ENCODE measurements at places on chromosomes 5 and 9.

- DNase-seq: no peak
Measured at GRCh38 chr9:38126730-38127129, 57.7 kb upstream of the SHB start.

GRCh38 chr9:89476546-89476945, 21.4 kb downstream of the SEMA4D start:
- DNase-seq: no peak

GRCh38 chr5:131977212-131977604, 31.7 kb upstream of the MEIKIN start:
- DNase-seq: no peak

- DNase-seq: no peak
Measured at GRCh38 chr5:176608142-176608705, 1.7 kb downstream of the GPRIN1 start.

DNA sequence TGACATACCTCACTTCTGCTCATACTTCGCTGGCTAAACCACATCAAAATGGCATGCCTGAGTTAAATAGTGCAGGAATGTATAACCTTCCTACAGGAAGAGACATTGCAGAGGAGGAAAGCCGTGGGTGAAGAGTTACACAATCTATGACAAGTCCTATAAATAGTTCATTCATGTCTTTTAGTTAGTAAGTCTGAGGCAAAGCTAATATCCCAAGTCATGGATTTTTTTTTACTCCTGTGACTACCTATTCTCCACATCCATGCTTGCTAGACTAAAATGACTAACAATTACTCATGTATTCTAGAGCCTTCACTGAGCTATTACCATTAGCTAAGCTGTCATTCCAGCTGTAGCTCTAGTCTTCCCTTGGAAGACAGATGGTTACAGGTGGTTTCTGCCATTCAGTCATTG, 391.3 kb downstream of the NR2F1-AS1 start:
- DNase-seq: no peak

DNA sequence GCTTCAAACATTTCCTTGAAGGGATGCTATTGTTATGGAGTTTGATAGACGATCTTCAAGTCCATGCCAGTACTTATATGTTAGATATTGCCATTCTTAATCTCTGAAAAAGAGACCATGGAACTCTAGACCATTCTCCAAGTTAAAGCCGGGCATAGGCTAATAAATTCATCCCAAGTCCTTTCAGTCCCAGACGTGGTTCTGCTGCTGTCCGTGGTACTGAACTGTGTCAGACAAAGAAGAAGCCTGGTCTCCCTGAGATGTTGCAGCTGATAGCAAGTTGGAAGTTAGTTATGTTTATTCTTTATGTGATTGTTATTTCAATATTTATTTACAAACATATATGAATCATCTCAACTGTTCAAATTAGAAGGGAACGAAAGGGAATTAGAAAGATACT, 158.7 kb downstream of the NMUR2 start:
- no peak for DNase-seq

DNA sequence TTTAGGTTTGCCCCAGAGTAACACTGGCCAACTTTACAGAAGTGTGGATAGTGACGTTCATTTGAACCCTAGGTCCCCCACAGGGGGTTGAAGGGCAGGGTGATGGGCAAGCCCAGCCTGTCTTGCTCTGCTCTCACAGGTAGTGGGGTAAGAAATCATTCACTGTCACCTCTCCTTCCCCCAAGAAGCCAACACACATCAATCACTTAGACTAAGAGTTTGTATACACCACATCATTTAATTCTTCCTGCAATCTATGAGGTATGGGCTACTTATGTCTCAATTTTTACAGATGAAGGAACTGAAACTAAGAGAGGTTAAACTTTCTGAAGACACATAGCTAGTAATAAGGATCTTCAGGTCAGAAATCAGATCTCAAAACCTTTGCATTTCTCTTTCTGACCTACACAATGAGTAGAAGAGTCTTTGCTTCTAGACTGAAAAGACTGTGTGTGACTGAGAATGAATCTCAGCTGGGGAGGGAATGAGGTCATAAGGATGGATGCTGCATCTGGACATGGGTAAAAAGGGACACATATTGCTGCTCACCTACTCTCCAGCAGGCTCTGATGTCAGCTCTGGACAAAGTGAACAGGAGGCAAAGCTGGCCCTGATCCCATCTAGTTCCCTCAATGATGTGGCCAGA, 81.0 kb upstream of the EQTN start:
- no peak for DNase-seq

DNA sequence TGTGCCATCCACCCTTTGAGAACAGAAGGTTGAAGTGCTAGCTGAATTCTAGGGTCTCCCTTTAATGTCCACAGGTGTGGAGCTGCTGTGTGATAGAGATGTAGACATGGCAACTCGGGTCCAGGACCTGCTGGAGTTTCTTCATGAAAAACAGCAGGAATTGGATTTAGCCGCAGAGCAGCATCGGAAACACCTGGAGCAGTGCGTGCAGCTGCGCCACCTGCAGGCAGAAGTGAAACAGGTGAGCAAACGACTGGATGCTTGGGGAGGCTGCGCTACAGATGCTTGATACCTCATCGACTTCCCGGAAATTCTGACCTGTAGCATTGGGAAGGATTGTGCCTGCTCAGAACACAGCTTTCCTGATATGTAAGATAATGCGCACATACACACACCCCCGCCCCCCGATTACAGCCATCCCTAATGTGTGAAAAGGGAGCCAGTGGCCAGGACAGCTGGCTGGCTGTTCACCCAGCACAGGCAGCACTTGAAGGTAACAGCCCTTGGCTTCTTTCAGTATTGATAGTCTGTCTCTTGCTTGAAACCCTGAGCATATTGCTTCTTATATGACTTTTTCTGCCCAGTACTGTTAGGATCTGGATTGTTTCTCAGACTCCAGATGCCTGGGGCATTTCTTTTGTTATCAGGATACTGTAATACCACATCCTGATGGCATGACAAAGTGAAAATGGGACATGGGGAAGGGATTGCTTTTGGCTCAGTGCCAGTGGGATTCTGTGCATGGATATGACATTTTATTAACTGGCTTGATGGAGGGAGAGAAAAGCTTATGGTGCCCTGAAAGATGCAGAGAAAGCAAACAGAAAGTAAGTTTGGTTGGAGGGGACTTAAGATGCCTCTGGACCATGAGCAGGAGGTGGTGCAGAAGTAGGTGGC, 216.8 kb upstream of the OTULINL start:
- no peak for DNase-seq

- DNase-seq: no peak
Measured at GRCh38 chr5:15959370-15960164, 220.0 kb downstream of the MARCHF11 start.

- no peak for DNase-seq
Measured at GRCh38 chr9:134381671-134382516, 55.6 kb downstream of the RXRA start.

DNA sequence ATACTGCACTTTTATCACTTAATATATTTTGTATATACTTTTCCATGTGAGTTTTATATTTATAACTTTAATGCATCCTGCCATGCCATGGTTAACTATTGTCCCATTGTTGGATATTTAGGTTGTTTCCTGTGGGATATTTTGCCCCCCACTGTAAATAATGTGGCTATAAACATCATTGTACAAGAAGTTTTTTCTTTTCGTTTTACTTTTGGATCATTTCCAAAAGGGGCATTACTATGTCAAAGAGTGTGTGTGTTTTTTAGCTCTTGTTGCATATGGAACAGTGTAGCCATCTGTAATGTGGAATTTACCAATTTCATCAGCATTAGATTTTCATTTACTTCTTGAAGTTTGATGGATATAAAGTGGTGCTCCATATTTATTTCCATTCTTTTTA, 13.3 kb downstream of the ITGA2 start:
- DNase-seq: no peak

- DNase-seq: no peak
Measured at GRCh38 chr5:143057580-143057999, 287.4 kb downstream of the ARHGAP26 start.
